Chondrocyte (in vitro differentiated cells): ENCODE measurements at places on chromosomes 5 and 9. TPM values are rescaled to one million over a fixed set of nuclear protein-coding genes. Genes with fewer than 3 reads are reported as not detected.

- DNase-seq: no peak
Observed at GRCh38 chr5:177171961-177172360, 38.4 kb downstream of the NSD1 start.

HRCT1 gene
- total RNA-seq: 7.2 to 16.6 TPM (median 7.8 TPM) in 3 replicates

GRCh38 chr5:169609716-169610115 lies 26.1 kb downstream of the SPDL1 start:
- no peak for DNase-seq

- DNase-seq: no peak
Observed at GRCh38 chr9:119898316-119898715, 529.1 kb upstream of the BRINP1 start.

DMXL1 gene
- total RNA-seq: 32.9 to 44.0 TPM (median 35.0 TPM) in 3 replicates

CKMT2 gene
- total RNA-seq: not detected in 3 replicates

DNA sequence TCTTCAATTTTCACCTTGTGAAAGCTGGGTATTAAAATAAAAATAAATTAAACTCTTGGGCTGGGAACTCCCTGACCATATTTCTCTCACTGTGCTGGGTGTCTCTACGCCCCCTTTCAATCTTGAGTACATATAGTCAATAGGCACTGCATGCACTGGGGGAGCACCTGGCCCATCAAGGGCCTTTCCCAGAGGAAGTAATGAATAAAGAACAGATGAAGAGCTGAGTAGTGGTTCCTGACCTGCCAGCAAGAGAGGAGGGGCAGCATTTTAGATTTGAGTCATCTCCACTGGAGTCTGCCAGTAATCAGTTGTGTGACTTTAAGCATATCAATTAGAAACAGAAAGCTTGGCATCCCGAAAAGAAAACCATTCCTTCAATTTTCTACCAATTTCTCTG lies 6.2 kb downstream of the MAPKAP1 start:
- no peak for DNase-seq

GRCh38 chr9:132583584-132584304 lies 1.3 kb downstream of the BARHL1 start:
- DNase-seq: no peak

DNA sequence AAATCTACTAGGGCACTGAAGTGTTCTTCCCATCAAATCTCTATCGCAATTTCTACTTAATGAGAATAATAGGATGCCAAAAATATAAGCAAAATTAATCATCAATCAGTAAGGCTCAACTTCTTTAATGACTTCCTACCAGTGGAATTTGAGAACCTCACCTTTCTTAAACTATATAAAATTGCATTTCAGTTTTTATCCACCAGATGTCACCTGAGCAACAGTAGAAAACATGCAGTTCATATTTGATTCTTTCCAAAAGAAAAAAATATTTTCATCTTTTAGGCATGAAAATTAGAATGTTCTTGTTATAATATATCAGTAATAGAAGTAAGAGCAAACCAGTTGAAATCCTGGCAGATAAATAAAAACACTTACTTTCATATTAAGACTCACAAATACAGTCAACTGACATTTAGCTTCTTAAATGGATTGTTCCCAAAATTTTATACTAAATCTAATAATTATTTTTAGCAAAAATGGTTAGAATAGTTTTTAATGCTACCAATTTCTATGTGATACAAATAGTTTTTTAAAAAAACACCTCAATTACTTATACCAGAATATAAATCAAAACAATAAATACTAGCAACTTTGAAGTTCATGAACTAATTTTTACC lies 13.4 kb upstream of the CCDC112 start:
- DNase-seq: no peak

DNA sequence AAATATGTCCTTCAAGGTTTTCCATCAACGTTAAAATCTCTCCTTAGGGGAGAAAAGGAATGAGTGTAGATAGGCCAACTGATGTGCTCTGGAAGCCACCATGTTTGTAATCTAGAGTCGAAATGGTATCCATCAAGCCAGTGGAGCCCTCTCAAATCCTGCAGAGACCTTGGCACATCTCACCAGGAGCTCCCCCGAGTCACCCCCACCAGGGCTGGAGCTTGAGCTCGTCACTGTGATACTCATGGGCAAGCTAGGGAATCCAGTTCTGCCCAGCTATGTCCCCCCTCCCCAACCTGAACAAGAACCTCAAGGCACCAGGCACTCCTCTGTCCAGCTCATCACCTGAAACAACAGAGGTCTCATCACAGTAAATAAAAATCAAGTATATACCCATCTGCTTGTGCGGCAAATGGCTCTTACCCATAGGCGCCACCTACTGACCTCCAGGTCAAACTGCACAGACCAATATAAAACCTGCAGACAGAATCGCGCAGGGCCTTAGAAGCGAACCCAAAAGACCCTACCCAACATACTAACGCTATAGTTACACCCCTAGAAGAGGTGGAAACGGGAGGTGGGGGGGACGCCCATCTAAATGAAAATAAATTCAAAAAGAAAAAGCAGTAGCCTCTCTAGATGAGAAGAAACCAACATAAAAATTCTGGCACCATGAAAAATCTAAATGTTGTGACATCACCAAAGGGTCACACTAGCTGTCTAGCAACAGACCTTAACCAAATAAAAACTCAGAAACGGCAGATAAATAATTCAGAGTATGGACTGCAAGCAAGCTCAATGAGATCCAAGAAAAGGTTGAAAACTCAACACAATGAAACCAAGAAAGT lies 75.0 kb downstream of the TTC39B start:
- DNase-seq: no peak

DNA sequence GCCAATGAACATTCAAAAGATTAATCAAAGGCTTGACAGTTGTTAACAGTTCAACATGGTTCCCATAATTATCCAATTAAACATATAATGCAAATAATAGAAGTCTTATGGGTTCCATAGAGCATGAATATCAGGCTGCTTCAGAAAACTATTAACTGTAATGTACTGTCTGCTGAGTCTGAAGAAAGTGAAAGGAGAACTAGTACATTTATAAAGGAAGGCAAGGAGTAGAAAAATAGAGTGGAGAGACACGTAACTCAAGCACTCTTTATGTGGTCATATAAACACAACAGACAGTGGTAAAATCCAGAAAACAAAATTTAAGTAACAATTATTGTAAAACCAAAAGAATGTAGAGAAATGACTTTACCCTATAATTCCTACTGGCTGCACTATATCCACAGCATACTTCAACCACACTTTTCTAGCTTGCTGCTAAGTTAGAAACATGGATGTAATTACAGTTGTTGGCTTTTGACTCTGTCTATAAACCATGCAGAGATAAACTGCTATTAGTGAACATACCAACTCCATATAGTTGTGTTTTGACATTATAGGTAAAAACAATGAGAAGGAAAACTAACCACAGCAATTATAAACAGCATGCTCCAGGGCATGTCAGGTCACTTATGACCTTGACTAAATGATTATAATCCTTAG lies 32.7 kb downstream of the NFIB start:
- no peak for DNase-seq

GRCh38 chr5:176994460-176995121 lies 12.0 kb downstream of the UIMC1 start:
- DNase-seq: no peak

CAMK2A gene
- 0.24 TPM in 1 of 3 replicates, not detected in the others for total RNA-seq

SLC34A1 gene
- not detected in 3 replicates for total RNA-seq

CORO2A gene
- 10.1 to 17.4 TPM (median 10.2 TPM) in 3 replicates for total RNA-seq

- peak; percentile 63 for DNase-seq
Observed at GRCh38 chr5:179319741-179320281, 25.4 kb downstream of the ADAMTS2 start.

BHMT gene
- not detected in 3 replicates for total RNA-seq

- no peak for DNase-seq
Observed at GRCh38 chr5:94945656-94946055, 327.2 kb downstream of the SLF1 start.

CDKN2A gene
- total RNA-seq: 20.7 to 31.7 TPM (median 21.2 TPM) in 3 replicates

- DNase-seq: no peak
Observed at GRCh38 chr9:99490729-99491128, 268.6 kb downstream of the SEC61B start.

GRCh38 chr5:168001318-168001717 lies 290.1 kb upstream of the WWC1 start:
- no peak for DNase-seq

C5orf58 gene
- not detected in 3 replicates for total RNA-seq

- DNase-seq: no peak
Observed at GRCh38 chr9:22211588-22212360, 202.7 kb upstream of the CDKN2B start.

SOX30 gene
- total RNA-seq: not detected in 3 replicates

- DNase-seq: no peak
Observed at GRCh38 chr5:38607930-38608564, 51.6 kb upstream of the LIFR start.

DNA sequence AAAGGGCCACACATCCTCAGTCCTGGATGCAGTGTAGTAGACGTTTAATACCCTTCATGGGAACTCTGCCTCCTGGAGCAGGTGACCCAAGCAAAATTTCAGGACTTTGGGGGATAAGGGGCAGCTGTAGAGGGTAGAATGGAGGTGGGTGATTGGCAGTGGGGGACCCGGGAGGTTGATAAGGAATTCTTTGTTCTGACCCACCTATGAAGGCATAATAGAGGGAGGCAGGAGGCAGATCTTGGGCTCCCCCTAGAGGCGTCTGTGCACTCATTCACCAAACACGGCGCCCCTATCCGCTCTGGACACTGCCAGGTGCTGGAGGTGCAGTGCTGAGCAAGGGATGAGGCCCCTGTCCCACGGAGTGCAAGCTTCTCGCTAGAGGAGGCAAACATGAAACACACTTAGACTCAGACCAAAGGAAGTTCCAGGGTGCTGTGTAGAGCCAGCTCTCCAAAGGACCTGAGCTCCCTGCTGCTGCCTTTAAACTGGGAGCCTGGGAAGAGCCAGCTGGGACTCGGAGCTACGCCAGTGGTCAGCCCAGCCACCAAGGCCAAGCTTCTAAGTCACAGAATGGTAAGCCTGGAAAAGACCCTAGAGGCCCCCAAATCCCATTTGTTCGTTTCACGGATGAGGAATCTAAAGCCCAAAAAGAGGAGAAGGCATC lies 7.7 kb downstream of the IL17B start:
- no peak for DNase-seq

GRCh38 chr9:121688146-121688680 lies 36.8 kb downstream of the DAB2IP start:
- peak; percentile 58 for DNase-seq

ASTN2 gene
- total RNA-seq: 3.2 to 5.4 TPM (median 3.6 TPM) in 3 replicates

ERCC6L2 gene
- total RNA-seq: 34.9 to 41.1 TPM (median 35.8 TPM) in 3 replicates

IL3 gene
- total RNA-seq: not detected in 3 replicates

GRCh38 chr9:974996-975739 lies 1.3 kb upstream of the DMRT3 start:
- DNase-seq: no peak

BTNL3 gene
- not detected in 3 replicates for total RNA-seq

IL31RA gene
- total RNA-seq: 1.5 to 3.9 TPM (median 1.9 TPM) in 3 replicates

FCN2 gene
- not detected in 3 replicates for total RNA-seq

DNA sequence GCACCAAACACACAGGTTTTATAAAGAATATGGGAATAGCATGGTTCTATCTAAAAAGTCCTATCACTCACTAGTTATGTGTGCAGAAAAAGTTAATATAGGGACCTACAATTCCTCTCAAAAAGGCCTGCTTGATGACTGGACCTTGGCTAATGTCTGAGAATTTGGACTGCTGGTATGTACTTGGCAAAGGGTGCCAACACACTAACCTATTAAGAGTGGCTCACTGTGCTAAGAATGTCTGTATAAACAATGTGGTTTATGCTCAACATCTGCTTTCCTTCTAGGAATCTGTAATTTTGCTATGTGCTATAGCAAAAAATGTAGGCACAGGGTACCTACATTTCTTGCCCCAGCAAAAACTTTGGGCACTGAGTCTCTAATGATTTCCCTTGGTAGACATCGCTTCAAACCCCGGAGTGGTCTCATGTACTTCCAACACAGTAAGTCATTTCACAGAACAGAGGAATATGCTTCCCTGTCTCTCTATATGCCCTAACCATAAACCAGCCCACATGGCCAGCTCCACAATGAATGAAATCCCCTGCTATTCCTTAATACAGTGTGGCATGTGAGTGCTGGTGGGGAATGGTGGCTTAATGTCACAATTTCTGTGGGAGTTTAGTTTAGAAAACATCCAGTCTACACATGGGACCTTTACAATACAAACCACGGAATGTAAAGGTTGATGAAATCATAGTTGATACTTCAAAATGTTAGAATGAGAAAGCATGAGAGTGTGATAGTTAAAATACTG lies 101.7 kb downstream of the UBAP2 start:
- no peak for DNase-seq

DNA sequence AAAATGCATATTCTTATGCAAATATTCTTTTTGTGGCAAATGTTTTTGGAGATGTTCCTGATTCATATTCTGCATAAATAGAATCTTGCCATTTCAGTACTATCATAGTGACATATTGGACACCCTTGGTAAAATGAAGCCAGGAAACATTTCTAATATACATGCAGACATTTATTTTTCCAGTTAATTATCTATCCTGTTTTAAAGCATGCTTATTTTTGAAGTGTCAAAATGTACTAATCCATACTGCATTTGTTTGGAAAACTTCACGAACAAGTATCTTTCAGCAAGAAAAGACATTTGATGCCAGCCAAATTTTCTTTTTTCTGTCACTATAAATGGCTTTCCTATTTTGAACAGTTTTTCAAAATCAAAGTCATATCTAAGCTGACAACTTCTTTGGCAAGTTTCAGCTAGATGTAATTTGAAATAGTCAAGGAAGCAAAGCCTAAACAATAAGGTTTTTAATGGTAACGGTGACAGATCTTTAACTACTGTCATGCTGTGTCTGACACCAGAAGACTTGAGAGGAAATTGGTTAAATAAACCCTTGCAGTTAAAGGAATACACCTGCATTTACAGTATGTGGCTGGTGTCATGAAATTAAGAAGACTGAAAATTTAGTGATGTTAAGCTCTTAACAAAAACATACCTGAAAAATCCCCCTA lies 284.3 kb downstream of the TLE1 start:
- DNase-seq: no peak

TMC1 gene
- not detected in 3 replicates for total RNA-seq

DNA sequence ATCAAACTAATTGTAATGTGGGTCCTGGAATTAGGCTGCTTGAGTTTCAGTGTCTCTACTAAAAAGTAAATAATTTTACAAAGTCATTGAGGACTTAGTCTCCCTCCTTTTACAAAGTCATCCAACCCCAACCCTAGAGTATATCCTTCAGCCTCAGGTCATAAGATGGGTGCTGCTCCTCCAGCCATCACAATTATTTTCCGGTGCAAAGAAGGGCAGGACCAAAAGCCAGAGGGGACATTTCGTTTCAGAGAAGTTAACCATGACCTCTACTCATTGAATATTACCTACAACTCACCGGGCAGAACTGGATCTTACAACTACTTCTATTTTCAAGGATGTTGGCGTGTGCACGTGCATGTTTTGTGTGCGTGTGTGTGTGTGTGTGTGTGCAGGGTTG lies 60.5 kb upstream of the TNFSF8 start:
- DNase-seq: no peak

TLX3 gene
- not detected in 3 replicates for total RNA-seq

- no peak for DNase-seq
Observed at GRCh38 chr9:2082772-2083171, 67.6 kb downstream of the SMARCA2 start.

- no peak for DNase-seq
Observed at GRCh38 chr5:135980620-135981019, 25.8 kb upstream of the LECT2 start.
